ENCODE measurements at places on chromosomes 7 and 10.

DNA sequence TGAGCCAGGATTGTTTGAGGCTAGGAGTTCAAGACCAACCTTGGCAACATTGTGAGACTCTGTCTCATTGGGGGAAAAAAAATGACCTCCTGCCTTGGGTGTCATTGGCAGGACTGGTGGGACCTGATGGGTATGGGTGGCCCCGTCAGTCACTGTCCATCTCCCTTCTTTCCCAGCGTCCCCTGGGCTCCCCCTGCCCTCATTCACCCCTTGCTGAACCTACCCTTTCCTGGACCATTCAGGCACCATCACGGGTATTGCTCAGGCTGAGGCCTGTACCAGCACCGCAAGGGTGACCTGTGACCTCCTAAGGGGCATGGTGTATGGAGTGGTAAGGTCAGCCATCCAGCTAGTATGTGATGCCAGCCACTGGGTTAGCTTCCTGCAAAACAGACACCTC, 19.4 kb downstream of the ASL start:
- DNase-seq = no peak

GRCh38 chr7:117597755-117598154, 117.9 kb downstream of the CFTR start:
- DNase-seq = peak; percentile 54

GRCh38 chr10:103144041-103144440, 49.0 kb downstream of the NT5C2 start:
- DNase-seq = no peak

GRCh38 chr10:103666087-103666761, 172.7 kb downstream of the NEURL1 start:
- no peak for DNase-seq

DNA sequence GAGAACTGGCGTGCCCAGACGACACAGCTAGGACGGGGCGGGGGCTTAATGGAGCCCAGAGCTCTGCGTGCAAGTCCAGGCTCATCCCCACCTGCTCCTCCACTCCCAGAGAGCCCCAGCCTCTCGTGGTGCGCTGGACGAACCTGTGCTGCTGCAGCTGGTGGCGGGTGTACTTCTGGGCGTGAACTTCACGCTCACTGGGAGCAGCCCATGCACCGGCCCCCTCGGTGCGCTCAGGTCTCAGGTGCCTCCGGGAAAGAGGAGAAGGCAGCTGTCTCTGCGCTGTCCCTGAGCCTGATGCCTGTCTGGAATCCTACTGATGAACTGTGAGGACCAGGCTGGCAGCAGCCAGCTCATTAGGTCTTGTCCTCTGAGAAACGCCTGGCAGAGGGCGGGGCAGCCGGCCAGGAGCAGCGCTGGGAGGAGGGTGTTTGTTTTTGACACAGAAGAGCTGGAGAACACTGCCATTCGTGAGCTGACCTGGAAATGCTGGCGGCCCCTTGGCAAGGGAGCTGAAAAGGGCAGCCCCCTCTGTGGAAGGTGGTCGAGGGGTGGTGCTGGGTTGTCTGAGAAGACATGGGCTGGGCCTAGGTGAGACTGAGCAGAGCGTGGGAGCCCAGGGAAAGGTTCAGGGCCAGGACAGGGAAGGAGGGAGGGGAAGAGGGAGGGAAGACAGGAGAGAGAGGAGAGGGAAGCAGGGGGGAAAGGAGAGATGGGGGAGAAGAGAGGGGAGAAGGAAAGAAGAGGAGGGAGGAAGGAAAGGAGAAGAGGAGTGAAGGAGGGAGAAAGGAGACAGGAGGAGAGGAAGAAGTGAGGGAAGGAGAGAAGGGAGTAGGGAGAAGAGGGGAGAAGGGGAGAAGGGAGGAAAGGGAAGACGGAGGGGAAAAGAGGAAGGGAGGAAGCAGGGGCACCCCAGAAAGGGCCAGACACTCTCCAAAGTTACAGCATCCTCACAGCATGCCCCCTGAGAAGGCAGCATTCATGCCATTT, 53.5 kb upstream of the TNS3 start:
- peak; percentile 97 for DNase-seq

GRCh38 chr10:82462910-82463551, 588.0 kb downstream of the NRG3 start:
- DNase-seq = peak; percentile 62

GRCh38 chr10:59905066-59905730, 1.2 kb downstream of the CCDC6 start:
- peak; percentile 33 for DNase-seq

DNA sequence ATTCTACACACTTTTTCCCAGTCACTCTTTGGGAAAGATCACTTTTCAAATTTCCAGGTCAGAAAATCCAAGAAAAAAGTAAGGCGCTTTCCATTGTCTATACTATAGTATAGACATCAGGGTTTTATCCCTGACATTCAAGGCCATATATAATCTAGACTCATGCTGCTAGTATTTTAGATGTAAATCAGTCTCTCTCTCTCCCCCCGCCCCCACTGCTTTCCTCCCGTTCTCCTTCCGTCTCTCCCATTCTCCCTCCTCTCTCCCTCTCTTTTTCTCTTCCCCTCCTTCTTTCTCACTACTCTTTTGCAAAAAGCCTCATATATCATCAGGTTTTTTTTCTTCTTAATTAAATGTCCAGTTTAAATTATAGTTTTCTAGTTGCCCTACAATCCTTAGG, 154.8 kb downstream of the PHF14 start:
- DNase-seq = no peak

GRCh38 chr7:128794020-128794419, 2.3 kb downstream of the CCDC136 start:
- no peak for DNase-seq

DNA sequence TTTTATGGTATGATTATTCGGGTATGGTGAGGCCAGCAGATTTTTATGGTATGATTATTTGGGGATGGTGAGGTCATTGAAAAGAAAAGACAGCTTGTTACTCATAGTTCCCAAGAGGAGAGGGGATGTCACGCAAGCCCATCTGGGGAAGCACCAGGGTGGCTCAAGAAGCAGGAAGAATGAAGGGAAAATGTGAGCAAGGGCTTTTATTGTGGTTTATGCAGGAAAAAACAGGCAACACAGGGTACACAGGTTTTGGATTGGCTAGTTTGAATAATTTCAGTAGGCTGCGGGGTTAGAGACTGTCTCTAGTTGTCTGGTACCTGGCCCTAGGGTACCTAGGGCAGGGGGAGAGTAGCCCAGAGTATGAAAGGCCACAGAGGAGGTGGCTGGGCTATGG, 26.8 kb upstream of the DGKI start:
- no peak for DNase-seq

DNA sequence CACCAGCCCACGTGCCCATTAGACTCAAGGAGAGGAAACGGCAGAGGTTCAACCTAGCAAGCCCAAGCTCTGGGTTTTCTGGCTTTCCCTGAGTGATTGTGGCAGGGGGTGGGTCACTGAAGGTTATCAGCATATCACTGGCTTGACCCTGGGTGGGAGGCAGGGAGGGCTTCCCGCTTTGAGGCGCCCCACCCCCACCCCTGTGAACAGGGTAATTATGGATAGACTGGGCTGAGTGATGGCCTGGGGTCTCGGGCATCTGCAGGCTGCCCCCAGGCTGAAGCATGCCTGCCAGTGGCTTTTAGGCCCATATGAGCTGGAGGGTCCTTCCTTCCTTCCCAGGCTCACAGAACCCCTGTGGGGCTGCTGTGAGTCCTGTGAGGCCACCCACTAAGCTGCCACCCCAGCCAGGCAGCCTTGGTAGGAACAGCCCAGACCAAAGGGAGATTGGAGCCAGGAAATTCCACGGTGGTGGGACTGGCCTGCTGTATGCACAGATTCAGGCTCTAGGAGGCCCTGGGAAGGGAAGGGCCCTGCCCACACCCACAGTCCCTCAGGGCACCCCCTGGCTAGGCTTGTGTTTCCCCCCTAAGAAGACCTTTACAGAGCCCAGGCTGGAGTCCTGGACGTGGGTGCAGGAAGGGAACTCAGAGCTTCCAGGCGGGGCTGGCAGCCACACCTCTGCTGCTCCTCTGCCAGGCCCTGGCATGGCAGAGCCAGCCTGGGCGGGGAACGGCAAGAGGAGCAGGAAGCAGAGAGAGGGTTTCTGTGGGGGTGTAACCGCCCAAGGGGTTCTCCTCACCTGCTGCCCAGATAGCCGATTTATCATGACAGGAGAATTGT, 33.1 kb downstream of the GPRIN2 start:
- DNase-seq = no peak

DNA sequence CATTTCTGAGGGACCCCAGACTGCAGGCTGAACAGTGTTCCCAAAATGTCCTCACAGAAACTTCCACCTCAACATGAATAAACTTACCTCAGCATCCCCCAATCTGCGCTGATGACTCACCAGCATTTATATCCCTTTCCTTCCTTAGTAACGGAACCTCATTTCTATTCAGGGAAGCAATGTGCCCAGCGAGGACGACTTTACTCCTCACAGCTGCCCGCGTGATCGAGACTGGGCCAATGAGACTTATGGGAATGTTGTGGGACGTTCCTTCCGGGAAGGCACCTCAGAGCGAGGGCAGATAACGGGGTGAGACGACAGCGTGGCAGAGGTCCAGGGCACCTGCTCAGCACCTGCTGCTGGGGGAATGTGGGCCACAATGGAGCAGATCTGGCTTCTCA, 73.1 kb upstream of the CAMK2B start:
- peak; percentile 72 for DNase-seq

GRCh38 chr7:74143383-74143782, 30.8 kb upstream of the EIF4H start:
- DNase-seq = no peak

DNA sequence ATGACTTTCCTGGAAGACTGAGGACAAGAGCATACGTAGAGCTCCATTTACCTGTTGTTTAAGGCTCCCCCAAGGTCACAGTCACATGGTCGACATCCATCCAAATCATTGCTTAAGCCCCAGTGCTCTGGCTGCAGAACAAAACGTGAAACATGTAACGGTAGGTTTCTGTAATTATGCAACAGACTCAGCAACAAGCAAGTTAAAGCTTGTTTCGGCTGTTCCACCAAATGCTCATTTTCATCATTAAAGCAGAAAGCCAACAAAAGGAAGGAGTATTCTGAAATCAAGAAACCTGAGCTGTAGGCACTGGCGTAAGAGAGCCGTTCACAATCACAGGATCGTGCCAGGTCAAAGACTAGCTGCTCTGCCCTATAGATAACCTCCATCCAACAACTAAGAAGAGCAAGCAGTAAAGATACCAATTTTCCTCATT, 30.0 kb downstream of the LAMB1 start:
- DNase-seq = peak; percentile 94

DNA sequence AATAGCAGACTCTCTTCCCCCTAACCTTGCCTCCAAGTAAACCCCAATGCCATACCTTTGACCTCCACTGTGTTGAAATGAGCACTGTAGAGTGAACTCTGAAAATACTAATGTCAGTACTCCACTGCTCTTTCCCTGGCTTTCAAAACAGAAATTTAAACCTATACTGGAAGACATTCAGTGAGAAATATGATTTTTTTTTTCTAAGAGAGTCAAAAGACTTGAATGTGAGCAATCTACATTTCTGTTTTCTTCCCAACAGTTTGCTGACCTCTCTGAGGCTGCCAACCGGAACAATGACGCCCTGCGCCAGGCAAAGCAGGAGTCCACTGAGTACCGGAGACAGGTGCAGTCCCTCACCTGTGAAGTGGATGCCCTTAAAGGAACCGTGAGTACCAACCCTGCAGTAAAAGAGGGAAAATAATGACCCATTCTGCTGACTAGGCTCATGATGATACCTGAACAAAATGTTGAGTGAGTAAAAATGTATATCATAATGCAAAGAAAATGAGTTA, 6.4 kb downstream of the VIM start:
- DNase-seq = no peak

DNA sequence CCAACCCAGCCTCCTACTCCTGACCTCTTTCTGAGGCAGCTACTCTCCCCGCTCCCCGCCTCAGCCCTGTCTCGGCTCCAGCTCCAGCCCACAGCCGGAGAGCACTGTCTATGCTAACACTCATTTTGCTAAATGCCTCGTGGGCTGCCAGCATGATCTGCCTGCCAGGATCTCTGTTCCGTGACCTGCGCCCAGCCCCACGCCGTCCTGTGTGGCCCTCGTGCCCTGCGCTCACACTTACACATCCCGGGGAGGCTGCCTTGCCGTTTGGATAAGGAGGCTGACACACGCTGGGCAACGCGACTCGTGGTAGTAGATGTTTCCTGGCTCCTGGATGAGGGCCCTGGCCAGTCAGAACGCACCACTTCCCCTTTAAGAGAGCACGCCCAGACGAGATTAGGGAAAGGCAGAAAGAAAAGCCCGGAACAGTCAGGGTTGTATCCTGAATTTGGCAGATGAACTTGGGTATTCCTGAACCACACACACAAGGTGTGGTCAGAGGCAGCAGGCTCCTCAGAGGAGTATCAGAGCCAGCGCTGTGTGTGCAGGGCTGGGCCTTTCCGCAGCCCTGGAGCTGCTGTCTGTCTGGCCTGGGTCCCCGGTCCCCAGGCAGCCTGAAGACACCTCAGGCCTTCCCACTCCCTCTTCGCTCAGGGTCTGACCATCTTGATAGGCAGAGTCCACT, 97.7 kb upstream of the EFCAB10 start:
- no peak for DNase-seq

GRCh38 chr10:122054048-122055025, 65.4 kb downstream of the TACC2 start:
- no peak for DNase-seq

DNA sequence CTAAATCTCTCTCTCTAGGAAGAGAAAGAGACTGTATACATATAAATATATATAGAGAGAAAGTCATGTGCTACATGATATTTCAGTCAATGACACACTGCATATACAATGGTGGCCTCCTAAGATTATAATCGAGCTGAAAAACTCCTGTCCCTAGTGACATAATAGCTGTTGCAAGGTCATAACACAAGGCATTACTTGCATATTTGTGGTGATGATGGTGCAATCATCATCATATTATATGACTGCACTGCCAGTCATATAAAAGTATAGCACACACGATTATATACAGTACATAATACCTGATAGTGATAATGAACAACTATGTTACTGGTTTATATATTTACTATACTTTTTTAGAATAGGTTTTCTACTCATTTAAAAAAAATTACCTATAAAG, 316.7 kb downstream of the FGFR2 start:
- DNase-seq = no peak

GRCh38 chr10:77973276-77973675, 46.7 kb upstream of the DLG5 start:
- peak; percentile 44 for DNase-seq

- no peak for DNase-seq
Measured at GRCh38 chr7:11434366-11434765, 397.6 kb downstream of the THSD7A start.

DNA sequence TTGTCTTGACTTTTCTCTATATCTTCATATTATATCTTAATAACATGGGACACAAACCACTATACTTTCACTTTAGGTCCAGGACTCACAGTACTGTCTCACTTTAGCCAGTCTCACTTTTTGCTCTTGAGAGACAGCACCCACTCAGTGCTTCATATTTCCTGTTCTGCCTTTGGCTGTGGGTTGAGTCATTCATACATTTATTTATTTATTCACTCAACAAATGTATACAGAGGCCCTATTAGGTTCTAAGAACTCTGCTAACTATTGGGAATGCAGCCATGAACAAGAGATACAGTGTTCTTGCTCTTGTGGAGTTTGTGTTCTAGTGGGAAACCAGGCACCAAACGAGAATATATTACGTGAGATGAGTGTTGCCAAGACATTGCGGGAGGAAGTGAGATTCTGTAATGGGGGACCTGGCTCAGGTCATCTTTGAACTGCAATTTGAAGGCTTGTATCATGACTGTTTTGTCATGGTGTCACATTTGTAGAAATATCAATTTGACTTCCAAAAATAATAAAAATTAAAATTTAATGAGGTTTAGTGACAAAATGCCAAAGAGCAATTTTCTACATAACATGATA, 190.1 kb downstream of the SDHAF3 start:
- no peak for DNase-seq
